ENCODE measurements at places on chromosomes 6 and 20.

DNA sequence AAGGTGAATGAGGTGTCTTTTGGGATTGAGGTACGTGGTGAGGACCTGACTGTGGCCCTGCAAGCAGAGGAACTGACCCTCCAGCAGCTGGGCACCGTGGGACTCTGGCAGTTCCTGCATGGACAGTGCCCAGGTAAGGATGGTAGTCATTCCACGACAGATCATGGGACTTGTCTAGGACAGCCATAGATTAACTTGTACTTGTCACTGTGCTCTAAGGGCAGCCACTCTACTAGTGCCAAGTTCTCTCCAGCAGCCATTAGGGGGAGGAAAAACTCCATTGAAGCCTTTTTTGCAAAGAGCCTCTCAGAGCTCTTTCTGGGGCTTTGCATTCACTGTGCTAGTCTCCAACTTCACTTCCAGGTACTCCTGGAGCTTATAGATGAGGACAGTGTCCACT is 20.4 kb downstream of the TAF11 start:
- DNase-seq: no peak

- no peak for DNase-seq
Measured at GRCh38 chr6:106125925-106126435, 39.8 kb downstream of the PRDM1 start.

DNA sequence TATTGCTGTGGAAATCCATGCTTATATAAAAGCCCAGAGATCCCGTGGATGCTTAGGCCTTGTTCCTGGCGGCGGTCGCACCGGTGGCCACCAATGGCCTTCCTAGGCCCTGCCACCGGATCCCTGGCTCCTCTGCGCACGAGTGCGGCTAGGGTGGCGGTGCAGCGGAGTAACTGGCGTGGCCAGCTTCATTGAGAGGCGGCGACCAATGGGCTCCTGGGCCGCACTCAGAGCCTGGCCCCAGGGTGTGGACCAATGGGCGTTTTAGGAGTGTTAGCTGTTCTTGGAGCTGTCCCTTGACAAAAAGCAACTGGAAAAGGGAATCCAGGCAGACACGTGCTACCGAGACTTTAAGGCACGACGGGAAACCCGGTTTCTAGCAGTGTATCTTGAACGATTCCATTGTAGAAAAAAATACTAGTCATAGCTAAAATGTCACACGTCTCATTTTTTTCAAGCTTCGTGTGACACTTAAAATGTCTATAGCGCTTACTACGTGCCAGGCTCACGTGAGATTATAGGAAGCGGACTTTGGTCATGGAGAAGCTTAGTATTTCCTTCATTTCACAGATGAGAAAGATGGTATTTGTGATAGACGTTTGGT is 1.7 kb downstream of the AMD1 start:
- peak; percentile 51 for DNase-seq

DNA sequence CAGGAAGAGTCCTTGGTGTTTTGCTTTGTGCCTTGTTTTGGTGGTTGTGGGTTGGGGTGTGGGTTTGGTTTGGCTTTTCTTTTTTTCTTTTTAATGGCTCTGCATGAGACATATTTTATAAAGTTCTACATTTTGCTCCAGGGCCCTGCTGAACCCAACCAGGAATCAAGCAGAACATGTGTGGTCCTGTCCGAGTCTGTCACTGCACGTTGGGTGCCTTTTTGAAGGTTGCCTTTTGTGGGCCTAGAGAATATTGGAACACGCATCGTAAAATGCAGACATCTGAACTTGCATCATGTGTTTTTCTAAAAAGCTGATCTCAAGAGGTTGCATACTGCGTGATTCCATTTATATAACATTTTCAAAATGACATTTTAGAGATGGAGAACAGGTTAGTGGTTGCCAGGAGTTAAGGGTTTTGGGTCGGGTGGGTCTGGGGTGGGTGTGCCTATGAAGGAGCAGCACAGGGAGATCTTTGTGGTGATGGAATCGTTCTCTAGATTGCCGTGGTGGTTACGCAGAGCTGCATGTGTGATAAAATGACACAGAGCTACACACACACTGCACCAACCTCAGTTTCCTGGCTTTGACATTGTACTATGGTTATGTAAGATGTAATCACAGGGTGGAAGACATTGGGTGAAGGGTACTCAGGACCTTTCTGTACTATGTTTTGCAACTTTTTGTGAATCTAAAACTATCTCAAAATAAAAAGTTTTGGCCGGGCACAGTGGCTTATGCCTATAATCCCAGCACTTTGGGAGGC is 80.2 kb downstream of the EYA2 start:
- DNase-seq: no peak

- DNase-seq: no peak
Measured at GRCh38 chr6:41626917-41627316, 11.4 kb upstream of the MDFI start.

DNA sequence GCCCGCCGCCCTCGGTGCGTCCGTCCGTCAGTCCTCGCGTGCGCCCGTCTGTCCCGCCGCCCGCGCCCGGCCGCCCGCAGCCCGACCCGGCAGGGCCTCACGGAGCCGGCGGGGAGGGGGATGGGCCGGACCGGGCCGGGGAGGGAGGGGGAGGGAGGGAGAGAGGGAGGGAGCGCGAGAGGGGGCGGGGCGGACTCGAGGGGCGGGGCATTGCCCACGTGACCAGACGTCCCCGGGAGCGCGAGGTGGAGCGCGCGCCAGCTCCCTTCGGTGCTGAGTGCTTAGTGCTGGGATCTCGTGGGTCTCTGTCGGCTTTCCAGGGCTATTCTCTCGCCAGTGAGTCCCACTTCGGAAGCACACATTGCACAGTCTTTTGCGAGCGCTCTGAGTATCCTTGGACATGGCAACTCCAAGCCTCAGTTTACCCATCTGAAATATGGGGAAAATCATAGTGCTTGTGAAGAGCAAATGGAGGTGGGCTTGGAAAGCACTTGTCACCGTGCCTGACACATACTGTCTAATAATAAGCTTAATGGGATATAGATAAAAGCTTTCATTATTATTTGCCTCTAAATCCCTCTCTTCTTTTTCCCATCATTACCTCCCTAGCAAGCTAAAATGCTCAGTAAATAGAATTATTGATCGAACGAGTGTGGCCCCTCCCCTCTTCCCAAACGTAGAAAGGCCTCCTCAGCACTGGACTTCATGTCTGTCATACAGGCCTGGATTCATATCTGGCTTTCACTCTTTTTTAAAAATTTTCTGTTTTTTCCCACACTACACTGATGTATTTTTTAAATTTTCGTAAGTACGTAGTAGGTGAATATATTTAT is at the start of gene NCOA6:
Gene NCOA6, minus strand, starts transcription at position 122 of the 833 bp plus-strand sequence. CDS start 43,296 bp downstream, outside the sequence.
- DNase-seq: peak; percentile 75

Data from NCI-H1930 (cell line).